ENCODE measurements at places on chromosomes 7 and 10.

GRCh38 chr10:227014-227413 is 91.8 kb downstream of the ZMYND11 start:
- DNase-seq: no peak

GRCh38 chr7:159177284-159177953 is 32.8 kb upstream of the VIPR2 start:
- no peak for DNase-seq

GRCh38 chr7:54397836-54398612 is 144.2 kb upstream of the VSTM2A start:
- no peak for DNase-seq

DNA sequence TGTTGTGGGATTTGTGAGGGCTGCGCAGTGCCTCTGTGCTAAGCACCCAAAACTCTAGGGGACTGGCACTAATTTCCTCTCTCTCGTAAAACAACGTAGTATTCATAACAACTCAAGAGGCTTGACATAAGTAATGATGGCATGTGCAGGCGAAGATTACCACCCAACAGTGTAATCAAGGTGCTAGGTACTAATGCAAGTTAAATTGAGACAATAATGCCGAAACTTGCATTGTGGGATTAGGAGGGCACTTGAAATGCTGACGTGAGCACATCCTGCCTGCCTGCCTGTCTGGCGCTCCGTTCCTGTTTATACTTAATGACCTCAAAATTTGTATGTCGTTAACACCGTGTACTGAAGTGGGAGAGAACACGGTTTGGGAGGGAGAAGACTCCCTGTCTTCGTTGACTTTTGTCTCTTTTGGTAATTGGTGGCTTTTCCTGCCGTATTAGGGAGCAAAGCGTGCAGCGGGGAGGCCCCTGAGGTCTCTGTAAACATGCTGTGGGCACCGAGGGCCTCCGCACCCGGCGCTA is 139.0 kb downstream of the MGMT start:
- no peak for DNase-seq

DNA sequence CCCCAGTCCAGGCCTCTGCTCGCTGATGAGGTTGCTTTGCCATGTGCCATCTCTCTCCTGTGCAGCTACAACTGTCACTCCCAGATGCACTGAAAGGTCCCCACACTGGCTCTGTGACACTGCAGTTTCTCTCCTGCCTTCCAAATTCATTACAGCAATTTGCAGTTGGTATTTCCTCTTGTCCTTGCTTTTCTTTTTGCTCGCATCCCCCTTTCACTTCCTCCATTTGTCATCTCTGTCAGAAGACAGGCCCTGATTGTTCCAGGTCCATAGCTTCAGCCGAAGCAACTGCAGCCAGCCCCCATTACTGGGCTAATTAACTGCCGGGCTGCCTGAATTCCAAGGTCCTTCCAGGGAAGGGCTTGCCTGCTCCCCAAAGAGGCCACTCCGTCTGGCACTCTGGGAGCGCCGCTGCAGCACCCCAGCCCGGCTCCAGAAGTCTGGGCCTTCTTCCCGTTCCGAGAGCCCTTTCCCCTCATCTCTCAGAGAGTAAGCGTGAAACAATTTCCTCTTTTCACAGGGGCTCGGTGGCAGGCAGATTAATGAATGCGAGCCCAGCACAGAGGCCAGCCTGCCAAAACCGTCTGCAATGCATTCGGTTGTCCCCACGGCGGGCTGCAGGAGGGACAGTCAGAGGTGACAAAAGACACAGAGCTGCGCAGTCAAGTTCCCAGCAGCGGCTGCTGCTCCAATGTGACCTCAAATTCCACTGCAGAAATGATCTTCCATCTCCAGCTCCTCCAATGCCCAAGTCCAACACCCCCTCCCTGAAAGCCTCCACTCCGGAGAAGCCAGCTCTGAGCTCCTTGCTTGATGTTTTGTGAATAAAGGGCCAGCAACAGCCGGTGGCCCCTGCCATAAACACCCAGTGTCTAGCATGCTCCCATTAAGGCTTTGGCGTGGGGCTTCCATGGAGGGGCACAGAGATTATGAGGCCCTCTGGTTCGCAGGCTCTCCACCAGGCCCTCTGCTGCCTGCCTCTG is 279.4 kb upstream of the HABP2 start:
- DNase-seq: no peak

DNA sequence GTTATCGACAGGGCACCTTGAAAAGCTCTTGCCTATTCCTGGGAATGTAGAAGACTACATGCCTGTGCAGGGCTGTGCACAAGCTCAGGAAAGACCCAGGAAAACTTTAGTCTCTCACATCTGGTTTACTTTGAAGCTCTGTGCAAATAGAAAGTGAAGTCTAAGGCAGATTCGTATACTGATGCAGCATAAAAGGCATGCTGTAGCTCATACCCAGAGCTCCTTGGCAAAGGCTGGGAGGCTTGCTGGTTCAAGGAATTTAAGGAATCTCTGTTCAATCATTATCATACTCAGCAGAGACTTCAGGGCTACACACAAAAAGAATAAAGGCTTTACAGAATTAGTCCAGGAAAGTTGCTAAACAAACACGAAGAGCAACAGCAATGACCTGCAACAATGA is 192.0 kb downstream of the OTUD1 start:
- DNase-seq: no peak
